ENCODE measurements at places on chromosomes 12 and 14. TPM values are rescaled to one million over a fixed set of nuclear protein-coding genes. Genes with fewer than 3 reads are reported as not detected.

Gene AQP2
- not detected for total RNA-seq

Gene MAX
- 56.4 TPM for total RNA-seq

Gene DCTN2
- 112 TPM for total RNA-seq

Gene DACT1
- 0.07 TPM for total RNA-seq

Measured in foreskin keratinocyte (primary cell).